ENCODE measurements at places on chromosomes 1 and 21.

DNA sequence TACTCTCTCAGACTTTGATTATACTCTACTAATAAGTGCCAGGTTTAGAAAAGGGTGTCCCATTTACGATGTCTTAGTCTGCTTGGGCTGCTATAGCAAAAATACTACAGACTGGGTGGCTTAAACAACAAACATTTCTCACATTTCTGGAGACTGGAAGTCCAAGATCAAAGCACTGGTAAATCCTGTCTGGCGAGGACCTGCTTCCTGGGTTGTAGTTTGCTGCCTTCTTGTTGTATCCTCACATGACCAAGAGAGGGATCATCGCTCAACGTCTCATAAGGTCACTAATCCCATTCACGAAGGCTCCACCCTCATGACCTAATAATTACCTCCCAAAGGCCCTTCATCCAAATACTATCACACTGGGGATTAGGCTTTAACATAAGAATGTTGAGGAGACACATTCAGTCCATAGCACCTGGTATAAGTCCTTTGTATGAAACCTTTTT, 12.0 kb downstream of the PRDX6 start:
- DNase-seq = no peak

DNA sequence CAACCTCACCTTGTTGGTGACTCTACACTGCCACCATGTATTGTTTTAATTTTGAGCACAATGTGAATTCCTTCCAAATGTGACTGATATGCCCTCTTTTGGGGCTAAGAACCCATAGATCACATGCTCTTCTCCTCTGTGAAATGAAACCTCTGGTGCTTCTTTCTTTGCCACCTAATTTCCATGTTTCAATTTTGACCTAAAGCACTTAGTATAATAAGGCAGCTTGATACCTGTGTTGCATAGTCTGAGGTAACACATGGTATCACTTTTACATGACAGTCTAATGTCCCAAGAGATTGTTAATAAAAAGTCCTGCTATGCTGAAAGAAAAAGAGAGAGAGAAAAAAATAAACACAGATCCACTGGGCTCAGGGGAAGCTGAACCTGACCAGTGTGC, 24.2 kb downstream of the CLEC20A start:
- no peak for DNase-seq

GRCh38 chr1:235683653-235684052, 34.1 kb upstream of the GNG4 start:
- no peak for DNase-seq

- no peak for DNase-seq
These were observed 8.8 kb downstream of the PRXL2B start for GRCh38 chr1:2595261-2595811.

DNA sequence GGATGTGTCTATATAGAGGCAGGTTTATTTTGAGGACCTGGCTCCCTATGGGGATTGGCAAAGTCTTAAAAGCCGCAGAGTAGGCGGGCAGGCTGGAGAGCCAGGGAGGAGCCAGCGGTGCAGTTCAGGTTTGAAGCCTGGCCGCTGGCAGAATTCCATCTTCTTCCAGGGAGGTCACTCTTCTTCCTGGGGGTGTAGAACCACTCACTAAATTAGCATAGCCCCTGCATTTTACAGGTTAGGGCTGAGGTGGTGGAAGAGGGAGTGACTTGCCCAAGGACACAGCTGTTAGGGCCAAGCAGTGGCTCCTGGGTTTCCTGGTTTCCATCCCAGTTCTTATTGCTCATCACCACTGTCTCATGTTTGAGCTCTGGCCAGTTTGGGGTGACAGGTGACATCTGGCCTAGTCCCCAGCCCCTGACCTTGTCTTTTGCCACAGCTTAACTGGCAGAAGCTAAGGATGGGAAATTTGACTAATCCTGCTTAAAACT, 1.4 kb downstream of the PINK1 start:
- DNase-seq = no peak

DNA sequence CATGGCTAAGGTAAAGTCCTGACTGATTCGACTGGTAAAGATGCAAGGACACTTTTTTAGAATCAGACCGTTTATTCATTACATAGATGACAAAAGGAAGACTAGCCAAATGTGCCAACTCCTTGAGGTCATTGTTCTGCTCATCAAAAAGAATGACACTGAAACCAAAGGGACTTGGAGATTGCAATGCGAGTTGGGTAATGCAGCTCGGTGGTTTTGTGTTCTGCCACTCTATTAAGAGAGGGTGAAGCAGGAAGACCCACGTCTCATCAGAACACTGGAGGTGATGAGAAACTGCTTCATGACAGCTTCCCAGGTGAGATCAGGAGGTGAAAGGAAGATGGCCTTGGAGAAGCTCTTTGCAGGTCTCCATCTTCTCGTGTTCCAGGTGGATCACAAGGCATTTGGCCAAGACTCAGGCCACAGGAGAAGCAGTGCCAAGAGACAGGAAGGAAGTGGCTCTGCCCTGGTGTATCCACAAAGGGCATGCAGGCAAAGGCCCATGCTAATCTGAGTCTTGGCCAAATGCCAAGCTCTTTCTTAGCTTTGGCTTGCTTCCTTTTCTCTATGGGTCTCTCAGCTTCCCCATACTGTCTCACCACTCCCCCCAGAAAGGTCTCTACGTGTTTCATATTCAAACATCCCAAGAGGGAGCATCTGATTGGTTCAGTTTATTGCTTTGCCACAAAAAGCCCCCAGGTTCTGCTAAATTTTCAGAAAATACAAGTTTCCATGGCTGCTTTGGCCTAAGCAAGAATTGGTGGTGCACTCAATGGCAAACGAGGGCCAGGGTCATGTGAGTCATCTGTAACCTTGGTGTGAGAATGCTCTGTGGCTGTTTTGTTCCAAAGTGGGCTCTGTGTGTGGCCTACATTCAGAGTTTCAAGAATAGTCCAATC, 5.7 kb upstream of the CCT8 start:
- DNase-seq = no peak

DNA sequence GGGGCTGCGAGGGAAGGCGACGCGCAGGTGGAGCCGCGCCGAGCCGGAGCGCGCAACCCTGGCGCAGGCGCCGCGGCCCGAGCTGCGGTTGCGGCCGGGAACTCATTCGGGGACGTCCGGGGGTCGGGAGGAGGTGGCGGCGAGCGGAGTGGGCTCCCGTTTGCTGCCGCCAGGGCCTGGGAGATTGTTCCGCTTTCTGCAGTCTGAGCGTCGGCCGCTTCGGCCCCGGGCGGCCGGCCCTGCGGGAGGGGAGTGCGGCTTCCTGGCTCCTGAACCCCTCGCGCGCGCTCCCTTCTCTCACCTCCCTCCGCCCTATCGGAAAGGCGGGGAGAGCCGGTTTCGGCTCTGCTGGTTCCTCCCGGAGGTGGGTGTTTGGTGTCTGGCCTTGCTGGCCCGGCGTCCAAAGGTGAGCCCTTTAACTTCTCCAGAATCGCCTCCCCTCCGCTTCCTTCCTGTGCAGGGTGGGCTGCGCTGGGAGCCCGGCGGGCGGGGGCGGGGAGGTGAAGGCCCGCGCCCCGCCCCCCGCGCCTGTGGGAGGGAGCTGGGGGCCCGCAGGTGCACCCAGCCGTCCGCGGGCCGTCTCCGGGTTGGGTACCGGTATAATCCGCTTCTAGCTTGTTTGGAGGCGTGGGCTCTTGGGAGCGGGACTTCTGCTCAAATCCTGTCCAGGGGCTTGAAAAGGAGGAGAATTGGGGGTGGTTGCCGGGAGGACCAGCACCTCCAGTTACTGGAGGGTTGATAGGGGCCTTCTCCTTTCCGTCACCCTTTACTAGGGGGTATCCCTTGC, 683 bp downstream of the LRRC8D start:
- no peak for DNase-seq

- no peak for DNase-seq
These were observed at the start of gene TEX50 for GRCh38 chr1:173635116-173635515. Gene TEX50 (plus strand): TSS chr1:173635338. CDS start chr1:173635522, 184 bp downstream.

- DNase-seq = no peak
These were observed 117.5 kb downstream of the TGFB2 start for GRCh38 chr1:218462587-218462986.

GRCh38 chr1:12617511-12617900, 504 bp downstream of the DHRS3 start:
- no peak for DNase-seq

DNA sequence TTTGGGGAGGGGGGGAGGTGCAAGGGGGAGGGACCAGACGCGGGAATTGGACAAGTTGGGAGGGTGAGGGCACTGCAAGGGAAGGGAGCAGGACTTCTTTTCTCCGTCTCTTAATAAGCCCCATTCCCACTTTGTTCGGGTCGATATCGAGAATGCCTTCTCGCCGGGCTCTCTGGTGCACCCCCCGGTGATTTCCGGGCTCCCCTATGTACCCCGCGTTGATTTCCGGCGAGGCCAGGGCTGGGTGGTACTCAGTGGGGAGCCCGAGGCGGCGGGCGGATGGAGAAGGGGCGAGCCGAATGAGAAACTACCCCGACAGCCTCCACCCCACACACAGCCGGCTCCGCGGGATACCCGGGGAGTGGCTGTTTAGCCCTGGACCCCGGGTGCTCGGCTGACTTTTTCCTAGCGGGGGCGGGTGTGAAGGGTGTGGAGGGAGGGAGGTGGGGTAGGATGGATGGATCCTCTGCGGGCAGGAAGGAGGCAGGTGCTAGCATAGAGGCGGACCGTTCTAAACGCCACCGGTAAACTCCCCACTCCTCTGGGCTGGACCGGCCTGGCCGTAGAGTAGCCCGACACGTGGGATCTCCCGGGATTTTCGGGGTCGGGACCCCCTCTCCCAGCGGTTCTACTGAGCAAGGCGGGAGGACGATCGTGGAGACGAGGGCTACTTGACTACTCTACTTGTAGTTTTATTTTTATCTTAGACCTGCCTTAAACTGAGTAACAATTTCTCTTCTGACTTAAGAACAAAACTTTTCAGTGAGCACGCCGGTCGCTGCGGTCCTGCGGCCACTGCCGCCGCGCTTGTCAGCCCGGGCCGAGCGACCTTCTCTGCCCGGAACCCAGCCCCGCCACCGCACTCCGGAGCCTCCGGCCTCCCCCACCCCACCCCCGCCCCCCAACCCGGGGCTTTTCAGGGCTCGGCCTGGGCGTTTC, 1.0 kb downstream of the RNF220 start:
- DNase-seq = no peak

DNA sequence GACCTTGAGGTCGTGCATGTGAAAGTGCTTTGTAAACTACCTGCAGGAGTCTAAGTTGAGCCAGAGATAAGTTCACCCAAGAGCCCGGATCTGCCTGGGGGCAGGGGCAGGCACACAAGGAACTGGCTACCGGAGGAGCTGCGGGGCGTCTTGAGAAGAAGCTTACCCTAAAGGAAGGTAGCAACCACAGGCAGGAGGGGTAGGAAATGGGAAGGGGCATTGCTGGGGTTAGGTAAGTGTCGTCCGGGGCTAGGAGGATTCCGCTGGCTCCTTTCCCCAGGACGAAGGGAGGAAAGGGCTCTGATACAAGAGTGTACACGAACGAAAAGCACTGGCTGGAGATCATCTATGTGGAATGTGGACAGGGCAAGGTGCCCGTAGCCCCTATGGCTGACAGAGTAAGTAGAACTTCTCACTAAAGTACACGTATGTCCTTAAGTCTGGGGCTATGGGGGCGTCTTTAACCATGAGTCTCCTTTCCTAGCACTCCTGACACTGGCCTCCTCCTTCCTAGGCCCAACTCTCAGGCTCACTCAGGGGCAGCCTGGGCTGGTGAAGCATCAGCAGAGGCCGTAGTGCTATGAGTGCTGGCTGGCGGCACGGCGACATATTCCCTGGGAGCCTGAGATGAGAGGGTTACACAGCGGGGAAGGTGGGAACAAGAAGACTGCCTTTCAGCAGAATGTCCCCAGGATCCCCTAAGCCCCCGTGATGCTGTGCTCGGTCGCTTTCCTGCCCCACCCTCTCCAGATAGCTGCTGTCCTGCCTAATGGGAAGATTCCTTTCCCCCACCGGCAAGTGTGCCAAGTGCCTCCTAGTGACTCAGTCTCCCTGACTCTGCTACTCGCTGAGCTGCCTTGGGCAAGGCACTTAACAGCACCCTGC, 9.1 kb upstream of the GALNT2 start:
- DNase-seq = no peak

DNA sequence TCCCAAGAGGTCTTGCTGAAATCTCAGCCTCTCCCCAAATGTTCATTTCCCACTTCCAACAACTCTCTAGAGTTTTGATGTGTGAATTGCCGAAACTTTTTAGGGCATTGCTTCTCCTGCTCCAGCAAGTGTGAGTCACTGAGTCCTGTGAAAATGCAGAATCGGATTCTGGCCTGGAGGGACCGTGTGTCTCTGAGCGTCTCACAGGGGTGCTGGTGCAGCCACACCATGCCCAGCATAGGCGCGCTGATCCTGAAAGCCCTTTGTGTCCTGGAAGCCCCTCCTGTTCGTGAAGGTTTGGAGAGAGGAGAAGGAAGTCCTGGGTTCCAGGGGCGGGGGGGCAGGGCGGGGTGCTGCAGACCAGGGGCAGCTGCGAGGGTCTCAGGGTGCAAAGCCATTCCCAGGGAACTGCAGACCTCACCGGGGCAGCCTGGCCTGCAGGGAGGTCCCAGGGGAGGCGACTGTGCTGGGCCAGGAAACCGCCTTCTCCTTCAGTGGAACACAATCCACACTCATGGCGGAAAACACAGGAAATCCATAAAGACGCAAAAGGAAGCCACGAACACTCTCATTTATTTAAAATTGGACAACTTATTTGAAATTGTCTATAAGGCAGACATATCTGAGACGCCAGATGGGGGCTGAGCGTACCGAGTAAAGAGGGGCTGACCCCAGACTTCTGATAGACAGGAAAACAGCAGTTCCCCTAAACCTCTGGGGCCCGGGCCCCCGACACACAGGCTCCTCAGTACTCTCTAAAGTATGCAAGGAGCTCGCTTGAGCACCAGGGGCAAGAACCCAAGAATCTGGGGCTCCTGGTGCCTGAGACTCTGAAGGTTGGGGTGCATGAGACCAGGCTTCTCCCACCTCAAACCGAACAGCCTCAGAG, 43.5 kb upstream of the ADARB1 start:
- DNase-seq = no peak

GRCh38 chr1:207840380-207840779, 70.5 kb downstream of the CD34 start:
- no peak for DNase-seq

DNA sequence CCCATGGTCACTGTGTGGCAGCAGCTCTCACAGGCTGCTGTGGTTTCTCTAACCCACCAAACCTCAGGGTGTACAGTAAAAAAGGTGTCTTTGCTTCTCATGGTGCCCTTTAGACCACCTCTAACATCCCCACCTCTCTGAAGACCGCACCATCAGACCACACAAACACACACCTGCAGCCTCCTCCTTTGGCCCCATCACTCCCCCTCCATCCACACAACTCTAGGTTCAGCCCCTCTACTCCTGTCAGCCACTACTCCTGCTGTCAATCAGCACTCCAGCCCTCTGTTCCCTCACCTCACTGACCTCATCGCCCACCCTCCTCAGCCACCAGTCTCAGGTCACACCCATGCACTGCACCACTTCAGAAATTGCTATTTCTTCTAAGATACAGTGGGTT, 7.5 kb downstream of the ZNF692 start:
- no peak for DNase-seq

- no peak for DNase-seq
These were observed 14.7 kb downstream of the CACHD1 start for GRCh38 chr1:64484651-64485050.
